Neural crest cell (in vitro differentiated cells): ENCODE measurements at places on chromosomes 12 and 14. TPM values are rescaled to one million over a fixed set of nuclear protein-coding genes. Genes with fewer than 3 reads are reported as not detected.
A peak's percentile ranks its signal among the peaks of the same experiment; 100 is the strongest.

GLI1 gene
- 0.58 and 1.3 TPM in 2 replicates for total RNA-seq

PUS7L gene
- total RNA-seq, result 7.8 and 10.6 TPM in 2 replicates

SINHCAF gene
- total RNA-seq, result 176 and 187 TPM in 2 replicates

HOXC4 gene
- total RNA-seq, result 5.6 and 8.3 TPM in 2 replicates

TESPA1 gene
- not detected in 2 replicates for total RNA-seq

NAB2 gene
- 58.0 and 61.2 TPM in 2 replicates for total RNA-seq

CEBPE gene
- total RNA-seq, result not detected in 2 replicates

FAM186B gene
- 0.28 TPM in 1 of 2 replicates, not detected in the other for total RNA-seq

DBX2 gene
- not detected in 2 replicates for total RNA-seq

GRCh38 chr14:79011091-79011919 is 841.1 kb downstream of the NRXN3 start:
- DNase-seq, result no peak

DNA sequence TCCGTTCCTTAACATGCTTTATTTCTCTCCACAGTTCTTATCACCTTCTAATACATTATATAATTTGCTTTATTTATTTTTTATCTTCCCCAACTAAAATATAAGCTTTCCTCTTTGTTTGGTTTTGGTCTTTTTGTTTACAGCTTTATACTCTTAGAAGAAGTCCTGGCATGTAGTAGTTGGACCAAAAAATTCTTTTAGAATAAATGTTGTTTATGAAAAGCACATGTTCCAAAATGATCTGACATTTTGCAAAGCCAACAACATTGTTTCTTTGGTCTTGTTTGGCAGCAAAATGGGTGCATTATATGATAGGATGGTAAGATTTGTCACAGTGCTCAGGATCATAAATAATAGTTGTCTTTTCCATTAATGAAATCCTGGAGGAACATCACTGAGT is 312.5 kb downstream of the LRIG3 start:
- DNase-seq, result no peak

GRCh38 chr14:66709291-66709690 is 201.3 kb downstream of the GPHN start:
- no peak for DNase-seq

DNA sequence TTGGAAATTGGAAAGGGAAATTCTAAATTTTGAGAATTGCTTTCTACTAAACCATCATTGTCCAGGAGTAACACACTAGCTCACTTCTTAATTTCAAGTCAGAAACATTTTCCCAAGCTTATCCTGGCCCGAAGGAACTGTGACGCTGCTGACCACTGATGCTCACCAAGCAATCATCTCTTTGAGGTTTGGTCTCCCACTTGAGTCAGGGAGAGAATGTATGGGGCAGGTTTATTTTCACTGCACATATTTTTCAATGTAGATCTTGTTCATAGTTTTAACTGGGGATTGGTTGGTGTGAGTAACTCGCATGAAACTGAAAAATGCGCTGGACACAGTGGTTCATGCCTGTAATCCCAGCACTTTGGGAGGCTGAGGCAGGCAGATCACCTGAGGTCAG is 12.9 kb upstream of the RNASE10 start:
- no peak for DNase-seq

DNA sequence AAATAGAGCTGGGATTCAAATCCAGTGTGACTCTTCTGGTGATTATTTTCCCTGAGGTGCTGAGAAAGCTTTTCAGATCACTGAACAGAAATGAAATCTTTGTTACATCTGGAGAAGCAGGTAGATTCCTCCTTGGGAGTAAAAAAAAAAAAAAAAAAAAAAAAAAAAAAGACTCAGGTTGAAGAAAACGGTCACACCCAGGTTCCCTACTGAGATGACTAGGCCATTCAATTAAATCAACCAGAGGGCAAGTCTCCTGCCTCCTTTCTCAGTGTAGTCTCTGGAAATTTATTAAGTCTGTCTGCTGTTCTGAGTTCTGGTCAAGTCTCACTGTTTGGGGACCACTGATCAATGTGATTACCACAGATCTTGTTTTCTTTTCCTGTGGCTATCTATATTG is 24.0 kb downstream of the ARG2 start:
- no peak for DNase-seq

GRCh38 chr12:41962171-41962572 is 182.5 kb downstream of the GXYLT1 start:
- no peak for DNase-seq

GRCh38 chr12:68474467-68475204 is 136.1 kb upstream of the RAP1B start:
- no peak for DNase-seq

DNA sequence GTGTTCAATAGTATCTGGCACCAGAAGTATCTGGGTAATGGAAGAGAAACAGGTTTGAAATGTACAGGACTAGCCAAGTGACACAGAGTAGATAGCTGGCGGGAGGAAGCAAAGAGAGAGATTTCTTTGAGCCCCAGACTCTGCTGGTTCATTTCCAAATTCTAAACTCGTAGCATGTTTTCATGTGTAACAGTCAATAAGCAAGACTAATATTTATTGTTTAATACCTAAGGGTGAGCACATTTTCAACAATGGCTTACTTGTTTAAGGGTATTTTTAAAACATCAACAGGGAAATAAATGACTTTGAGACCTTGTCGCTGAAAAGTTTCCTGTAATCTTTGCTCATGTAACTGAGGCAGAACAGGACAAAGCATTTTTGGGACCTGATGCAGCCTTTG is 11.8 kb upstream of the CCDC88C start:
- no peak for DNase-seq

DNA sequence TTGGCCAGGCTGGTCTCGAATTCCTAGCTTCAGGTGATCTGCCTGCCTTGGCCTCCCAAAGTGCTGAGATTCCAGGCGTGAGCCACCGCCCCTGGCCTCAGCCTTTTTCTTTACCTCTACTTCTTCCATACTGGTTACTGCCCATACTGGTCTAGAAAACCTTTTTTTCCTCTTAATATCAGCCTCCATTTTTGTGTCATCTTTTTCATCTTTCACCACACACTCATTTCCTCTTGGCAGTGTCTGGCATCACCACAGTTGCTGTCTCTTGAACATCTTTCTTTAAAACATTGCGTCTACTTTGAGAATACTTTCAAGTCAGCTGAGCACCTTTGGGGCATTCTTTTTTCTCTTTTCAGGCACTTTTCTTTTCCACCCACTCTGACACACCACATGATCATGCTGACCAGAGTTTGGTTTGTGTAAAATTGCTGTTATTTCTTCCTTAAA is 32.7 kb downstream of the DDX47 start:
- no peak for DNase-seq

- no peak for DNase-seq
Observed at GRCh38 chr12:88375306-88376305, 204.7 kb downstream of the KITLG start.

DNA sequence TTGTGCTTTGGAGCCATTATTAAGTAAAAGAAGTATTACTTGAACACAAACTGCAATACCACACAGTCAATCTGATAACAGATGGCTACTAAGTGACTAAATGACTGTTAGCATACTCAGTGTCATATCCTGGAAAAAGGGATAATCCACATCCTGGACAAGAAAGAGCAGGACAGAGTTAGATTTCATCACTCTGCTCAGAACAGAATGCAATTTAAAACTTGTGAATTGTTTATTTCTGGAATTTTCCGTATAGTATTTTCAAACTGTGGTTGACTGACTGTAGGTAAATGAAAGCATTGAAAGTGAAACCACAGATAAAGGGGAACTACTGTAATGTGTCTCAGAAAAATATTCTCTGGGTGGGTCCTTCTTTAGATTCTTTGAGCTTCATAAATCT is 458.8 kb downstream of the TMEM117 start:
- DNase-seq, result no peak

DNA sequence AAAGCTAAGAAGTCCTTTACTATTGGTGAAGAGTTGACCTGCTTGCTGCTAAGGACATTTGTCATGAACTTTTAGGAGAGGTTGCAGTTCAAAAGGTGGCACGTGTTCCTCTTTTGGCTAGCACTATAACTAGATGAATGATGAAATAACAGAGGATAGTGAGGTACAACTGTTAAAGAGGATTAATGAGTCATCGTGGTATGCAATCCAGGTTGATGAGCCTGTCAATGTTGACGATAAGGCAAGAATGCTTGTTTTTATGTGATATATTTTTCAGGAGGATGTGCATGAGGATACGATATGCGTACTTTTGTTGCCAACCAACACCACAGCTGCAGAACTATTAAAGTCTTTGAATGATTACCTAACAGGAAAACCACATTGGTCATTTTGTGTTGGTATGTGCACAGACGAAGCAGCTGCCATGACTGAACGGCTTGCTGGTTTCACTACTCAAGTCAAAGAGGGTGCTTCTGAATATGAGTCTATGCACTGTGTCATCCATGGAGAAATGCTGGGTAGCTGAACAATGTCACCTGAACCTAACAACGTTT is 10.6 kb downstream of the CEP128 start:
- no peak for DNase-seq

- no peak for DNase-seq
Observed at GRCh38 chr12:70661466-70662161, 24.4 kb upstream of the PTPRB start.

- peak; percentile 3 for DNase-seq
Observed at GRCh38 chr12:64318605-64319004, 72.0 kb downstream of the C12orf56 start.

- DNase-seq, result no peak
Observed at GRCh38 chr14:24441904-24442239, 704 bp downstream of the SDR39U1 start.

- no peak for DNase-seq
Observed at GRCh38 chr12:50862316-50862715, 19.6 kb downstream of the TMPRSS12 start.

- no peak for DNase-seq
Observed at GRCh38 chr12:122870867-122871664, 24.9 kb downstream of the VPS37B start.

- peak; percentile 54 for DNase-seq
Observed at GRCh38 chr12:79690142-79690637, 574 bp downstream of the PAWR start.

GRCh38 chr12:48291511-48291910 is 59.2 kb downstream of the ZNF641 start:
- no peak for DNase-seq
